Mammary epithelial cell (primary cell): ENCODE measurements at places on chromosomes 4 and X.
A peak's percentile ranks its signal among the peaks of the same experiment; 100 is the strongest.

DNA sequence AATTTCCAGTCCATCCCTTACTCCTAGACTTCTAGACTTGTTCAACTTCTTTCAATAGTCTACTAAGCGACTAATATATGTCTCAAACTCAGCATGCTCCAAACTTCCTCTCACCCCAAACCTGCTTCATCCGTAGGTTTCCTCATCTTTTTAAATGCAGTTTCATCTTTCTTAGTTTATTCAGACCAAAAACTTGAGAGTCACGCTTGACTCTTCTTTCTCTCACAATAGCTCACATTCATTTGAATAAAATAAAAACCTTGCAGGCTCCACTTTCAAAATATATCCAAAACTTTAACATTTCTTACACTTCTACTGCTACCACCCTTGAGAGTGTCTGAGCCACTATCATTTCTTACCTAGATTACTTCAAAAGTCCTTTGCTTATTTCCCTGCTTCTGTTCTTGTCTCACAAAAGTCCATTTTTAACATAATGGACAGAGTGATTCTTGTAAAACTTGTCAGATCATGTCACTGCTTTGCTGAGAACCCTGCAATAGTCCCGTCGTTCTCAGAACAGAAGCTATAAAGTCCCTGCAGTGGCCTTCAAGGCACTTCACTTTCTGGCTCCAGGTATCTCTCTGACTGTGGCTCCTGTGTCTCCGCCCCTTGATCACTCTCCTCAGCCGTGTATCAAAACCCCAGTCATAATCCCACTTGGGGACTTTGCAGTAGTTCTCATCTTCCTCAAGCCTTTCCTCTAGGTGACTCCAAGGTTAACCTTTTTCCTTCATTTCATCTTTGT is 167.6 kb downstream of the ARHGAP24 start:
- no peak for DNase-seq

DNA sequence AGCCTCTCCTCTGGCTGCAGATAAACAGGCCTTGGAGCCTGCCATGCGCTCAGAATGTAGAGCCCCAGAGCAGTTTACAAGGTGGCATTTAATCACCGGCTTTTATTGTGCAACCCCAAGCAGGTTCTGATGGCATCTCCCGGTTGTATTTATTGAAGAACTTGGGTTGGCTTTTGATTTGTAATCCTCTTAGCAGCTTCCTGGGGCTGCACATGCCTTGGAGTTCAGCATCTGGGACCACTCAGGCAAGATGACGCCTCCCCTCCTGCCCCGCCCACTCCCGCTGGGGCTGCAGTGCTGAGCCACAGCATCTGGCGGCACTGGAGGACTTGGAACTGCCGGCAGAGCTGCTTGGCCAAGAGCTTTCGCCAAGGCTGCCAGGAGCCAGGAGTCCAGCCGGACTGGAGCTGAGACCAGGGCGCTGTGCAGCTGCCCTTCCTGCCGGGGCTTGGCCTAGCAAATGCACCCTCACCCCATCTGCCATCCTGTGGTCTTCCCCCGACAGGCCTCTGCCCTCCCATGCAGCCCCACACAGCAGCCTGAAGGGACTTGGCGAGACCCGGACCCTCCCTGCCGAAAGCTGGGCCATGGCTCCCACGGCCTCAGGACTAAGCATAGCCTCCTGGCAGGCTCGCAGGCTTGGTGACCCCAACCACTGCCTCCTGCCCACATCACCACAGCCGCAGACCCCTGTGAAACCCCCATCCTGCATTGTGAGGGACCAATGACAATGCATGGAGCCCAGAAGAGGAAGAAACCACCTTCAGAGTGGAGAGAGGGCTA is 5.4 kb downstream of the HTRA3 start:
- DNase-seq, result peak; percentile 17

- no peak for DNase-seq
Observed at GRCh38 chrX:1860936-1861594, 246.2 kb downstream of the ASMT start.

DNA sequence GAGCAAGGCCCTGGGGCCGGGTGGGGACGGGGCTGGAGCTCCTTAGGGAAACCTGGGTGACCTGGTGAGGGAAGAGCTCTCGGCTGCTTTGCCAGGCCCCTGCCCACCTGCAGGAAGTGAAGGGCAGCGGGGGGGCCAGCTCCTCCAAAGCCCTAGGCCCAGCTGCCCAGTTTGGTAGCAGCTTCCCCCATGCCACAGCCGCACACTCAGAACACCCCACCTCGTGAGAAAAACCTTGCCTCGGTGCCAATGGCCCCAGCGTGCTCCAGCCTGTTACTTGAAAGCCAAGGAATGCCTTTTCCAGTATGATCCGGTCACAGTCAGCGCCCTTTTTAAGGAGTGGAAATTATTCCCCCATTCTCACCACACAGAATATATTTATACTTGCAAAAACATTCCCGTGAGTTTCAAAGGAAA is 38.3 kb downstream of the ACOX3 start:
- DNase-seq, result no peak

GRCh38 chr4:143477487-143477886 is 36.0 kb upstream of the SMARCA5 start:
- DNase-seq, result no peak

GRCh38 chrX:119502727-119503483 is 34.7 kb downstream of the SLC25A5 start:
- peak; percentile 74 for DNase-seq

DNA sequence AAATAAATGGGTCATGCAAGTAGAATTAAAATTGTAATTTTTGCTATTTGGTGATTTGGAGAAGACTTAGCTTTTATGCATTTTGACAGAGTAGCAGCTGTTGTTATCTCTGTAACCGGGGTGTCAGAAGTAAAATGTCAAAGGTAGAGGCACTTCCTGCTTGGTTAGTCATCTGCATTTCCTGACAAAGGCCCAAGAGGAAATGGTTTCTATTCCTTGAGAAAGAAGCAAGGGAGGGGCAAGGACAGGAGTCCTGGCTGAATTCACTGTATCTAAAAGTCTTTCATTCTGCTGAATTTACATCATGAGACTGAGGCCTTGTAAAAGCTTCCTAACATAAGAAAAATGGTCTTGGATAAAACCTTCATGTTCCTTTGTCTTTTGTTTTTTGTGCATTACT is 550.9 kb upstream of the BOD1L1 start:
- peak; percentile 37 for DNase-seq

GRCh38 chr4:4267981-4268380 is 20.0 kb upstream of the TMEM128 start:
- DNase-seq, result no peak

- DNase-seq, result peak; percentile 65
Observed at GRCh38 chr4:118356731-118357130, 3.9 kb upstream of the PRSS12 start.

DNA sequence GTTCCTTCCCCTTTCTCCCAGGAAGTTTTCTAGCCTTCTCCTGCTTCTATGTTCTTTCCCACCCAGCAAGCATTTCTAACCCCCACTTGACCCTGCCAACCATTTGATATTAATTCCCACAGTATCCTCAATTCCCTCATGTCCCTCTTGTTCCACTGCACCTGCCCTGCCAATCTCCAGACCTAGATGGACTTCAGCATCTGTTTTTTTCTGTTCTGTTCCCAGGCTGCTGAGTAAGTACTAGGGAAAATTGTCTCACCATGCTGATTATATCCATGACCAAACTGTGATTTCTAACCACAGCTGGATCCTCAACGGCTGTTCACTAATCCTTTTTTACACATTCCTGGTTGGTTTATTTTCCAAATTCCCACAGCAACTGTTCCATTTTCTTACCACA is 37.7 kb downstream of the CLCN5 start:
- DNase-seq, result no peak

- no peak for DNase-seq
Observed at GRCh38 chr4:164383058-164383357, 370.9 kb upstream of the SMIM31 start.
